ENCODE measurements at places on chromosomes 12 and 14.

- DNase-seq = no peak
Measured at GRCh38 chr12:48966177-48966895, 5.2 kb downstream of the WNT10B start.

DNA sequence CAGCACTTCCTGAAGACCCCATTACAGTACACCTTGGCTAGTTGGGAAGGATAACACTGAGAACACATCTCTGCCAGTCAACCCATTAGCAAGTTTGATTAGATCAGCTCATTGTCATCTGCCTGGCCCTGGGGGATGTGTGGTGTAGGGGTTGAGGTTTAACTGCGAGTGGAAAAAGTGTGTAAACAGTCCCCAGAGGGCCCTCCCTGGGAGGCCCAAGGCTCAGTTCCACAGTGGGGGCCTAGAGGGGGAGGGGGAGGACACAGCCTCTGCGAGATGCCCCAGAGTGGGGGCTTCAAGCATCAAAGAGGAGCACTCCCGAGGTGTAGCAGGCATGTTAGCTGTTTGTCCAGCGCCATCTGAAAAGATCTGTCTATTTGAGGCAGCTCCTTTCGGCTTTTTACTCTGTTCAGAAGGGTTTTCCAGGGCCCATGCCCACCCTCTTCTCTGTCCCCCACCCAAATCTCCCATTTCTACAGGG, 344 bp downstream of the LPAR5 start:
- no peak for DNase-seq

DNA sequence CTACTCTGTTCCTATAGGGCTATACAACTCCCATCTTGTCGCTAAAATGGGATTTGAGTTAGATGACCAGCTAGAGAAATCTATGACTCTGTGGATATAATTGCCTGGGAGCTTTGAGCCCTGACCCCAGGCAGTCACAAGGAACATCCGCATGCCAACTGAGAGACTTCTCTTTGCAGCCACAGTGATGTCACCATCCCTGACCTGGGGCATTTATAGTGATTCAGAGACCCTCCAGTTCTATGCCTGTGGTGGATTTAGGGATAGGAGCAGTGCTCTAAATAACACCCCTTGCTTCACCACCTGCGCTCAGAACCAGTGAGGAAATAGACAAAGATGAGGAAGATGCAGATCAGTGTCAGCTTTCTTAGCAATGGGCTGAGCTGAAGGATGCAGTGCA, 86.2 kb downstream of the RIN3 start:
- DNase-seq = no peak

- peak; percentile 27 for DNase-seq
Measured at GRCh38 chr12:42145197-42145549, 499 bp upstream of the GXYLT1 start.

GRCh38 chr14:22843123-22843925, 6.9 kb downstream of the MMP14 start:
- DNase-seq = no peak

DNA sequence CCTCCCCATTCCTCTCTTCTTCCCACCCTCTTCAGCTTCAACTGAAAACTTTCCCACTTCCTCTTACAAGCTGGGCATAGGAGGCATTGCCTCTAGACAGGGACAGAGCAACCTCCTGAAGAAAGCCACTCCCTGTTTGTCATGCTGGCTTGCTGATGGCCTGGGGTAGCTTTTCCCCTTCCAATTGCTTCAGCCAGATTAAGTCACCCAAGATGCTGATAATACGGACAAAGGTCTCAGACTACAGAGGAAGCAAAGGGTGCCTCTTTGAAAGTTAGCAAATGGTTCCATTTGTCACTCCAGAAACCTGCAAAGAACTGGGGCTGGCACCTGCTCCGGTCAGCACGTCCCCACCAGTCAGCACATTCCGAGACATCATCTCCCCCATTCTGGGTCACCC, 6.0 kb downstream of the KRT2 start:
- DNase-seq = no peak

GRCh38 chr14:71533800-71534199, 398.4 kb upstream of the RGS6 start:
- DNase-seq = no peak

DNA sequence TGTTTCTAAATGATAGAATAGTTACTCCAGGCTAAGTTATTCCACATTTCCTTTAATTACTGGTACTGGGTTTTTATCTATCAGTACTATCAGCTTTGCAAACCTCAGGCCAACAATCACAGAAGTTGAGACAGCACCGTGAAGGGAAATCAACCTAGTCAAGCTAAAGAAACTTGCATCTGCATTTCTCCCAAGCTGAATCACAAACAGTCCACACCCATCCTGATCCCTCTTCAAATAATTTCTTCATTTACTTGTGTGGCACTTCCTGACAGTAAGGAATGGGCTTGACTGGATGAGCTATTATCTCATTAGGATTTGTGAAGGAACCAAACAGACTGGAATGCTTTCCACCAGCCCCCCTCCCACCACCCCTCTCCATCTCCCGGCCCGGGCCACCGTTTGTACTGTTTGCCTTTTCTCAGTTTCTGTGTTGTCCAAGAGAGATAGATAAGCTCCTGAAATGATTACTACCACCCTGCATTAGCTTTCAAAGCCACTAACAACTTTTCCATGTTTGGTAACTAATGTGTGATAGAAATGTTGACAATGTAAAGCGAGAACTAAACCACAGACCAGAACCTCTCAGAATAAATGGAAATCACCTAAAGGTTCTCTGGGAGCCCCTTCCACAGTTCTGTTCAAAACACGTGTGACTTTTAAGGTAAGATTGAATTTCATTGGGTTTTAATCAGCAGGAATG, 236.3 kb downstream of the SLC25A21 start:
- DNase-seq = peak; percentile 12

GRCh38 chr14:33566082-33566481, 384.8 kb downstream of the EGLN3 start:
- DNase-seq = no peak

DNA sequence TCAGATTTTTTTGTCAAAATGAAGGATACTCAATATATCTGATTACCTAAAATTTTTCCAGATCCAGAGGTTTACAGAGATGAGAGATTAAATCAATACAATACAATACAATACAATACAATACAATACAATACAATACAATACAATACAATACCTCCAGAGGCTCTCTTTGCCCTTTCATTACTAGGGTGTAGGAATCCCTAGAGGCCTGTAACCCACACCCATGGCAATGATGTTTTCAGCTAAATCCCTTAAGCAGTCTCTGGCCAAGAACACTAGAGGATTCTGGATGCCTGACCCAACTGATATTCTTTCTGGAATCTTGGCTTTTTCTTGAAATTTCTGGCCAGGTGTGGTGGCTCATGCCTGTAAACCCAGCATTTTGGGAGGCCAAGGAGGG, 23.7 kb upstream of the AEBP2 start:
- DNase-seq = no peak

DNA sequence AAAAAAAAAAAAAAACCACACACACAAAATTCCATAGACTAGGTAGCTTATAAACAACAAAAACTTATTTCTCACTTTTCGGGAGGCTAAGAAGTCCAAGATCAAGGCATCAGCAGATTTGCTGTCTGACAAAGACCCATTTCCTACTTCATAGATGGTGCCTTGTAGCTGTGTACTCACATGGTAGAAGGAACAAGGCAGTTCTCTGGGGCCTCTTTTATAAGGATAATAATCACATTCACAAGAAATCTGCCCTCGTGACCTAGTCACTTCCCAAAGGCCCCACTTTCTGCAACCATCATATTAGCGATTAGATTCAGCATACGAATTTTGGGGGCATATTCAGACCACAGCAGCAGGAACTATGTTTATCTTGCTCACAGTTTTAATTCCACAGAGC, 54.9 kb downstream of the STXBP6 start:
- DNase-seq = no peak

DNA sequence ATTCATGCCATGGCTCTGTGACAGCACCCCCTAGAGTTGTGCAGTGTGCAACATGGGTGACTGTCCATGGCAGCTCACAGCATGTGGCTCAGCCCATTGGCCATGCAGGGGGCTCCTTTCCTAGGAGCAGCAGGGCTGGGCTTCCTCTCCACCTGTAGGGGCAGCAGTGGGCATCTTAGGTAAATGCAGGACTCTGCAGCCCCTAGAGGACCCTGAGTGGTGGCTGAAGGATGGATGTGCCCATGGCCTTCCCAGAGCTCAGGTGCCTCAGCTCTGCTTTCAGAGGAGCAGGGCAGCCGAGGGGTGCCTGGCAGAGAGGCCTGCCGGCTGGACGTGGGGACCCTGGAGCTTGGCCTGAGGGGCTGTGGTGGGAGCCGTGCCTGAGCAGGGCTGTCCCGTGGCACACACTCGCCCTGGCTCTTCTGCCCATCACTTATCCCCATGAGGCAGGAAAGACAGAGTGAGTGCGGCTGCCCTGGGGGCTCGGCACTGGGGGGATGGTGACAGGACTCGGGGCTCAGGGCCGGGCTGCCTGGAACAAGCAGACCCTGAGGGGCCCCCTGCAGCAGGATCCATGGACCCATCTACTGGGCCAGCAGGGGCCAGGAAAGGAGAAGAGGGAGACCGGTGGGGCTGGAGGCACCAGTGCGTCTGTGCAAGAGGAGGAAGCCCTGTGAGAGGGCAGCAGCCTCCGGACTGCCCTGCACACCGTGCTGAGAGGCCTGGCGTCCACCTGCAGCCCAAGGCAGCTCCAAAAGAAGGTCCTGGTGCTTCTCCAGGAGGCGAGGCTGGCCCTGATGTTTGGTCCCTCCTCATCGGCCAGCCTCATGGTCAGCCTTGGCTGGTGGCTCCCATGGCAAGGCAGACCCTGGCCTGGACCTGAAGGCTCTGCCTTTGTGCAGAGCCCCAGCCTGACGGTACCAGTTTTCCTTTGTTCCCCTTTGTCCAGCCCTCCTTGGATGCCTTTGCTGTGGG, 7.6 kb downstream of the ADSS1 start:
- no peak for DNase-seq

DNA sequence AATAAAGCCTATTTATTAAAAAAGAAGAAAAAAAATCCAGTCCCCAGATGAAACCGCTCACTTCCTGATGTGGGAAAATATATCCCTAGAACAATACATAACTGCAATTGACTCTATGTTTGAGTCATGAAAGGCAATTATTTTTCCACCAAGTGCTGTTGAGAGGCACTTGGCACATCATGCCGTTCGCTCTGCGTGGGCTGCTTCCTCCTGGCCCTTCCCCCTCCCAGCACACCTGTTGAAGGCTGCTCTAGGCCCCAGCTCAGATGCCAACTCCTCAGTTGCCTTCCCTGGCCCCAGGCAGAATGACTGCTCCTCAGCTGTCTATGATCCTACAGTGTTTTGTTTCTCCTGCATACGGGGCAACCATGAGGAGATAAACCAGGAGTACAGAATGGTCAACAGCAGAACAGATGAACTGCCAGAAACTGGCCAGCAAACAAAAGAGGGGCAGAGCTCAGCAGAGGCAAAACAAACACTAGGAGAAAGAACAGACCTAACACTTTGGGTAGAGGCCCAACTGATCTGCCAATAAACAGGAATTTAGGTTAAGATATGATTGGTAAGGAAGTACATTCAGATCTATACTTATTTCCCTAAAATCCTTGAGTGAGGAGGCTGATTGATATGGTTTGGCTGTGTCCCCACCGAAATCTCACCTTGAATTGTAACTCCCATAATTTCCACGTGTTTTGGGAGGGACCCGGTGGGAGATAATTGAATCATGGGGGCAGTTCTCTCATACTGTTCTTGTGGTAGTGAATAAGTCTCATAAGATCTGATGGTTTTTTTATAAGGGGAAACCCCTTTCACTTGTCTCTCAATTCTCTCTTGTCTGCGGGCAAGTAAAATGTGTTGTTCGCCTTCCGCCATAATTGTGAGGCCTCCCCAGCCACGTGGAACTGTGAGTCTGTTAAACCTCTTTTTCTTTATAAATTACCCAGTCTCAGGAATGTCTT, 58.6 kb downstream of the SLC38A1 start:
- no peak for DNase-seq

GRCh38 chr14:78997811-78998210, 827.6 kb downstream of the NRXN3 start:
- no peak for DNase-seq

DNA sequence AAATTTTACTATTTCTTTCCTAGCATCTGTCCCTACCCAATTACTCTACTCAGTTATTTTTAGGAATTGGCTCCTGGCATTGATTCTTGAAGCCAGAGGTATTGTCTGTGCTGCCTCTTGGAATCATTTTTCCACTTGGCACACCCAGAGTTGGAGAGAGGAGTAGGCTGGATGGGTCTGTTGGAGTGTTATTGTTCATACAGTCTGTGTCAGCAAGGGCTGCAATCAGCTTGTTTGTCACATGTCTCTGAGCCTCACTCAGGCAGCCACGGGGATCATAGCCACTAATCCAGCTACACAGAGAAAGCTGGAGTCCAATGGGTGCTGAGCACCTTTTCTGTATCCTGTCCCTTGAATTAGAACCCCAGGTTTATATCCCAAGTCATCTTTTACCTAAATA, 176.0 kb upstream of the DYRK2 start:
- no peak for DNase-seq

DNA sequence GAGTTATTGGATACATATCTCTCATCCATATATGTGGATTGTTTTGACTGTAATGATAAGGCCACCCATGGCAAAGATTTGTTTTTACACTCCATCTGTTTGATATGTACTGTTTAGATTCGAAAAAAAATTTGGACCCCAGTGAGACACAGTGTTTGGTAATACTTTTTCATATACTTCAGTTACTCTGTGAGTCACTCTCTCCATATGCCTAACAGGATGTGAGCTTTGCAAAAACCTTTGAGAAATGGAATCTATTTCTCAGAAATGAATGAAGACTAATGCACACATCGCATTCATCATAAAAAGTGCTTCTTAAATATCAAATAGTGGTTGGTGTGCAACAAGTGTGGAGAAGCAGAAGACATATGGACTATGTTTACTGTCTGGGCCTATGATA, 781.5 kb downstream of the SLC6A15 start:
- DNase-seq = no peak

GRCh38 chr14:100067481-100067880, 2.3 kb downstream of the EVL start:
- no peak for DNase-seq

- no peak for DNase-seq
Measured at GRCh38 chr12:130509454-130509853, 171.8 kb downstream of the PIWIL1 start.

DNA sequence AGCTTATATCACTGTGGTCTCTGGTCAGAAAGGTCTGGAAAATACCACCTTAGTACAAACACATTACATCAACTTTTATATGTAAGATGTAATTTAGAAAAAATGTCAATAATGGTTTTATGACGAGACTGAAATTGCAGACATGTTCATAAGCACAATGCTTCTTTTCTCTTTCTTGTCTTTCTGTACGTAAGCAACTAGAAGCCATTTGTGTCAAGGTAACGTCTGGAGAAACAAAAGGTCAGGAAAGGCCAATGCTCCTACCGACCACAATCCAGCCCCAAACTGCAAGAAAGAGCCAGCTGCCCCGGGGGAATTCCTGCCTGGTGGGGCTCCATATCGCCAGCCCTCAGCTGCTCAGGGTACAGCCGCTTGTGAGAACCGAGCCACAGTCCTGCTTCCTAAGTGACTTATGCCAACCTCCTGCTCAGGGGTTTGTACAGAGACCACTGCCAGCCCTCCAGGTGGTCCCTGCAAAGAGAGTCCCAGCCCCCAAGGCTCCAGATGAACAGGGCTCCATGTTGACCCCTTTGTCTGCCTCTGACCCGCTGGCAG, 6.3 kb downstream of the ZNF839 start:
- no peak for DNase-seq

- peak; percentile 76 for DNase-seq
Measured at GRCh38 chr12:12606781-12607589, 4.7 kb upstream of the CREBL2 start.

GRCh38 chr12:2682296-2683251, 112.2 kb upstream of the FKBP4 start:
- DNase-seq = no peak

GRCh38 chr12:96219700-96220206, 25.6 kb downstream of the ELK3 start:
- DNase-seq = peak; percentile 98

Measured in LoVo (cell line).